ENCODE measurements at places on chromosomes 12 and 14. TPM values are rescaled to one million over a fixed set of nuclear protein-coding genes. Genes with fewer than 3 reads are reported as not detected.

ACACB gene
- 21.3 TPM for polyA plus RNA-seq

DNA sequence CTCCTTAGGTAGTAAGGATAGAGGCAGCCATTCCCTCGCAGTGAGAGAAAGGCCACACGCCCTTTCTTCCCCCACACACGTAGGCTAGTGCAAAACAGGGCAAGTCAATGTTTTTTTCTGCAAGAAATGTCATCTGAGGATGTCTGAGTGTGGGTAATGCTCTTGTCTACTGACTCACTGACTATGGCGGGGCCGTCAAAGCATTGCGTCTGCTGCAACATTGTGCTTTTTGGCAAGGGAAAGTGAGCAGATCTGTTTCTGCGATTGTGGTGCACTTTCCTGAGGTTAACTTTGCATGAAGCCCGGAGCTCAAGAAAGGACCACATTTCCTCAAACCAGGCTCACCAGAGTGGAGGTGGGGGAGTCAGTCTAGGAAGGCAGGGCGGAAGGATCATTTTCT lies 181.6 kb upstream of the GZMB start:
- H3K4me3 ChIP-seq = no peak overlapping the region
- H3K36me3 ChIP-seq = no peaks in the 10 kb centered on the region
- H3K27ac ChIP-seq = no peak overlapping the region

LEMD3 gene
- 41.9 TPM for polyA plus RNA-seq

- H3K27ac ChIP-seq = no peak within 1 kb of the TSS
- no peaks in the 10 kb centered on the region for H3K36me3 ChIP-seq
- no peak for DNase-seq
Measured at GRCh38 chr14:77141214-77142004, at the start of gene ZDHHC22. Gene ZDHHC22 (minus strand): TSS chr14:77141791. CDS start chr14:77139738, 2,053 bp downstream.

SPRING1 gene
- 20.7 TPM for polyA plus RNA-seq

GRCh38 chr14:23359722-23360447 lies 5.1 kb downstream of the EFS start:
- peaks cover 4% of the 10 kb centered on the region for H3K27me3 ChIP-seq
- no peak overlapping the region for H3K27ac ChIP-seq

GRCh38 chr14:74835645-74836250 lies 40.2 kb downstream of the PROX2 start:
- H3K27ac ChIP-seq = peak overlapping the region; percentile 26
- peaks cover 3% of the 10 kb centered on the region for H3K4me1 ChIP-seq
- no peak for DNase-seq
- H3K27me3 ChIP-seq = no peaks in the 10 kb centered on the region

DNA sequence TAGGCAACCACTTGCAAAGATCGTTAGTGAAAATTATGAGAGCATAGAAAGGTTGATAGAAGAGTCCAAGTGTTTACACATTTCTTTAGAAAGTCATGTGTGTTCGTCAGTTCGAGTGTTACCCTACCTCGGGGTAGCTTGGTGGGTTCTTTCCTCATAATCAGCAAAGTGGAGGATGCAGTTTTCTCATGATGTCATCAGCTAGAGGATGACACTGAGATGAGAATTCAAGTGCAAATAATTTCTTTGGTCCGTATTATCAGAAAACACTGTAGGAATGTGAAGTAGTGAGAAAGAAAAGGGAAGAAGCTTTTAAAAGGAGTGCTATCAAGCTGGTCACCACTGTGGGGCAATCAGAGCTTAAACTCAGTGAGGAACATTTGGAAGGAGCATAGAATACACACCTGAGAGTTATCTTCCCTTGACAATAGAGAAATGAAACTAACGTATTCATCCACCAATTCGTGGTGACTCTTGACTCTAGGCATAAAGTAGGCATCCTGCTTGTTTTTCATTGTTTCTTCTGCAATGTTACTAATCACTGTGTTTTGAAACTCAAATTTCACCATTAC lies 1340.9 kb upstream of the TMEM132C start:
- H3K27ac ChIP-seq = no peak overlapping the region
- no peaks in the 10 kb centered on the region for H3K4me1 ChIP-seq
- H3K27me3 ChIP-seq = no peaks in the 10 kb centered on the region
- H3K36me3 ChIP-seq = no peaks in the 10 kb centered on the region

GRCh38 chr14:21868442-21869046 lies 194.9 kb upstream of the OR4E1 start:
- H3K4me1 ChIP-seq = no peaks in the 10 kb centered on the region
- no peaks in the 10 kb centered on the region for H3K36me3 ChIP-seq
- H3K4me3 ChIP-seq = no peak overlapping the region
- H3K27ac ChIP-seq = no peak overlapping the region
- DNase-seq = no peak

GRCh38 chr12:3069714-3070113 lies 7.5 kb upstream of the TSPAN9 start:
- H3K27me3 ChIP-seq = peaks cover 7% of the 10 kb centered on the region
- no peaks in the 10 kb centered on the region for H3K36me3 ChIP-seq
- H3K4me3 ChIP-seq = no peak overlapping the region
- DNase-seq = no peak

- no peaks in the 10 kb centered on the region for H3K27me3 ChIP-seq
- no peak overlapping the region for H3K27ac ChIP-seq
- DNase-seq = no peak
- H3K4me1 ChIP-seq = no peaks in the 10 kb centered on the region
- no peaks in the 10 kb centered on the region for H3K36me3 ChIP-seq
Measured at GRCh38 chr12:104622928-104623327, 166.2 kb downstream of the CHST11 start.

AQP2 gene
- 0.49 TPM for polyA plus RNA-seq

PPP1R1A gene
- polyA plus RNA-seq = 4.2 TPM

DNA sequence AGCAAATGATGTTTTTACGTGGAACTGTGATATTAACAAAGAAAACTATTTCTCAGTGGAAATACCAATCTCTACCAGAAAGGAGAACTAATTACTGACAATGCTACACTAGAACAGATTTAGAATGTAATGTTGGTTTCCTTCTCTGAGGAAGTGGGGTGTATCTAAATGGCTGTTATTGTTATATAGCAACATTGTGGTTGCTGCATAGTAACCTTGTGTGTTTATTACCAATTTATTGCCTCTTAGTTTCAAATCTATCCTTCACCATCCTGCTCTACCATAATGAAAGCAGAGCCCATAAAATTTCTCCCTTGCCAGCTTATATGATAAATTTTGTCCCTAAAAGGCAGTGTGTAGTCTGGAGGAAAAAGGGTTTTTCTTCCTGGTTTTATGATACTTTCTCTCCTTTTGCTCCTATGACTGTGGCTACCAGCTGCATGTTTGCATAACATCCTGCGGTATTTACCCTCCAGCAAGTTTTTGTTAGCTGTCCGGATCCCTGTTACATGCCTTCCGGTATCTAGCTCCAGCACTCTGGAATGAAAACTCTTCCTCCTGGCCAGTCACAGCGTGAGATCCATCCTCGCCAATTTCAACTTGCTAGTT lies 5.7 kb upstream of the KLRK1 start:
- H3K36me3 ChIP-seq = no peaks in the 10 kb centered on the region
- no peak overlapping the region for H3K4me3 ChIP-seq
- H3K4me1 ChIP-seq = no peaks in the 10 kb centered on the region
- H3K27me3 ChIP-seq = no peaks in the 10 kb centered on the region
- peak overlapping the region; percentile 22 for H3K27ac ChIP-seq

COX8C gene
- 0.44 TPM for polyA plus RNA-seq

GRCh38 chr12:104720339-104721038 lies 237.6 kb downstream of the SLC41A2 start:
- H3K36me3 ChIP-seq = no peaks in the 10 kb centered on the region
- no peak overlapping the region for H3K4me3 ChIP-seq
- H3K27ac ChIP-seq = peak overlapping the region; percentile 63
- no peak for DNase-seq
- H3K4me1 ChIP-seq = peaks cover 31% of the 10 kb centered on the region
- no peaks in the 10 kb centered on the region for H3K27me3 ChIP-seq

BCL11B gene
- 2.9 TPM for polyA plus RNA-seq

GRCh38 chr14:70640938-70641547 lies 673 bp upstream of the TTC9 start:
- peak; percentile 5 for DNase-seq
- H3K4me3 ChIP-seq = peak overlapping the region; percentile 65
- H3K27me3 ChIP-seq = peaks cover 9% of the 10 kb centered on the region
- H3K4me1 ChIP-seq = peaks cover 3% of the 10 kb centered on the region
- no peaks in the 10 kb centered on the region for H3K36me3 ChIP-seq

GRCh38 chr14:48382961-48383360 lies 707.6 kb upstream of the MDGA2 start:
- no peak overlapping the region for H3K4me3 ChIP-seq
- no peak overlapping the region for H3K27ac ChIP-seq
- DNase-seq = no peak

- DNase-seq = peak; percentile 56
- no peak overlapping the region for H3K4me3 ChIP-seq
- H3K36me3 ChIP-seq = no peaks in the 10 kb centered on the region
- H3K4me1 ChIP-seq = peaks cover 12% of the 10 kb centered on the region
Measured at GRCh38 chr12:104108755-104109445, 29.1 kb downstream of the NFYB start.

GRCh38 chr12:82363990-82364389 lies 5.7 kb downstream of the METTL25 start:
- H3K4me1 ChIP-seq = peaks cover 10% of the 10 kb centered on the region
- no peak overlapping the region for H3K4me3 ChIP-seq
- no peaks in the 10 kb centered on the region for H3K27me3 ChIP-seq
- DNase-seq = no peak
- H3K27ac ChIP-seq = no peak overlapping the region

DNA sequence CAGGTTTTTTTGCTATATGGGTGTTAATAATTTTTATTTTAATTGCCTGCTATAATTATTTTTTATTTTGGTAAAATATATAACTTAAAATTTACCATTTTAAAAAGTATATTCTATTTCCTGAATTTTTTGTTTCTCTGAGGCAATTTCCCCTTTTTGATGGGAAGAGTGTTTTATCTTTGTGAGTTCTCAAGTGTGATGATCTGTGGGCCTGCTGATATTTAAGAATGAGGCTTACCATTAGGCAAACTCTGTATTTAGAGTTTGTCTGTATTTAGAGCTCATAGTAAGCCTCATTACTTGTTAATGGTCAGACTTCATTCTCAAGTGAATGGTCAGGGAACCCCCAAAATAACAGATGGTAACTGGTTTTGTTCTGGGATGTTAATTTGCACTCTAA lies 48.0 kb downstream of the WNK1 start:
- no peaks in the 10 kb centered on the region for H3K36me3 ChIP-seq
- no peak for DNase-seq
- no peak overlapping the region for H3K27ac ChIP-seq
- H3K27me3 ChIP-seq = no peaks in the 10 kb centered on the region
- no peaks in the 10 kb centered on the region for H3K4me1 ChIP-seq
- no peak overlapping the region for H3K4me3 ChIP-seq

DNA sequence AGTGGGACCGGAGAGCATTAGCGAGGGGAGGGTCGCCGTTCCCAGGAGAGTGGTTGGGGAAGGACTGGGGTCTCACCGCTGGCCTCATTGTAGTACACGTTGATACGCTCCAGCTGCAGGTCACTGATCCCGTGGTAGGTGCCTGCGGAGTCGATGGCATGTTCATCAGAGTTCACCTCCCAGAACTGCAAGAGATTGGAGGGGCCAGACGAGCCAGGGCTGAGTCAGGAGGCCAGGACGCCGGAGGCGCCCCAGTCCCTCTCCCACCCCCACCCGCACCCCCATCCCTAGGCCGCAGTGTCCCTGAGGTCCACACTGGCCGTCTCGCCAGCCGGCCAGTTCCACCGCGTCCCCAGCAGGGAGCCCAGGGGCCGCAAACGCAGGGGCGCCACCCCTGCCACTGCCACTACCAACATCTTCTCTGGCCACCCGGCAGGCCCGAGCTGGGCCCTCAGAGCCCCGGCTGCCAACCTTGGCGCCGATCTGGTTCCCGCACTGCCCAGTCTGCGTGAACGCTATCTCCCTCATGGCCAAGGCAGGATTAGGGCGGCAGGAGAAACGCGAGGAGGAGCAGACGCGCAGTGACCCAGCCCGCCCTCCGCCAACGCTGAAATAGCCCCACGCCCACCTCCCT lies 144.2 kb downstream of the ALG10 start:
- DNase-seq = no peak
- no peaks in the 10 kb centered on the region for H3K36me3 ChIP-seq
- H3K27ac ChIP-seq = no peak overlapping the region
- no peaks in the 10 kb centered on the region for H3K27me3 ChIP-seq

GRCh38 chr12:116882742-116883141 lies 1.5 kb upstream of the HRK start:
- H3K36me3 ChIP-seq = no peaks in the 10 kb centered on the region
- H3K27ac ChIP-seq = no peak overlapping the region
- H3K4me1 ChIP-seq = peaks cover 20% of the 10 kb centered on the region
- H3K4me3 ChIP-seq = no peak overlapping the region
- no peak for DNase-seq

GRCh38 chr12:3019005-3019680 lies 58.0 kb upstream of the TSPAN9 start:
- H3K27ac ChIP-seq = no peak overlapping the region
- H3K4me1 ChIP-seq = peaks cover 3% of the 10 kb centered on the region
- H3K27me3 ChIP-seq = no peaks in the 10 kb centered on the region
- H3K36me3 ChIP-seq = no peaks in the 10 kb centered on the region

GRCh38 chr12:124520265-124520701 lies 47.1 kb downstream of the NCOR2 start:
- H3K27me3 ChIP-seq = peaks cover 5% of the 10 kb centered on the region
- H3K4me3 ChIP-seq = no peak overlapping the region
- peaks cover 79% of the 10 kb centered on the region for H3K4me1 ChIP-seq

- H3K4me3 ChIP-seq = no peak overlapping the region
- H3K27ac ChIP-seq = no peak overlapping the region
- H3K4me1 ChIP-seq = peaks cover 7% of the 10 kb centered on the region
- H3K27me3 ChIP-seq = peaks cover 31% of the 10 kb centered on the region
- peak; percentile 69 for DNase-seq
- H3K36me3 ChIP-seq = no peaks in the 10 kb centered on the region
Measured at GRCh38 chr12:132208153-132208823, 64.0 kb downstream of the NOC4L start.

GRCh38 chr12:22406627-22407026 lies 72.1 kb upstream of the ST8SIA1 start:
- H3K27me3 ChIP-seq = no peaks in the 10 kb centered on the region
- peaks cover 5% of the 10 kb centered on the region for H3K4me1 ChIP-seq
- H3K36me3 ChIP-seq = no peaks in the 10 kb centered on the region
- no peak overlapping the region for H3K4me3 ChIP-seq

LALBA gene
- not detected for polyA plus RNA-seq

- H3K4me1 ChIP-seq = no peaks in the 10 kb centered on the region
- no peaks in the 10 kb centered on the region for H3K36me3 ChIP-seq
- no peak overlapping the region for H3K4me3 ChIP-seq
- H3K27ac ChIP-seq = no peak overlapping the region
- H3K27me3 ChIP-seq = peaks cover 40% of the 10 kb centered on the region
Measured at GRCh38 chr14:94707494-94707893, 62.4 kb downstream of the GSC start.

- no peaks in the 10 kb centered on the region for H3K4me1 ChIP-seq
- no peak overlapping the region for H3K4me3 ChIP-seq
- H3K27ac ChIP-seq = no peak overlapping the region
- no peaks in the 10 kb centered on the region for H3K36me3 ChIP-seq
- DNase-seq = no peak
- no peaks in the 10 kb centered on the region for H3K27me3 ChIP-seq
Measured at GRCh38 chr14:35682802-35683201, 126.3 kb downstream of the RALGAPA1 start.

GRCh38 chr12:114902665-114903064 lies 218.7 kb upstream of the TBX3 start:
- no peaks in the 10 kb centered on the region for H3K36me3 ChIP-seq
- H3K4me3 ChIP-seq = no peak overlapping the region
- no peaks in the 10 kb centered on the region for H3K27me3 ChIP-seq
- DNase-seq = no peak
- no peaks in the 10 kb centered on the region for H3K4me1 ChIP-seq

MMP14 gene
- 205 TPM for polyA plus RNA-seq
